ENCODE measurements at places on chromosomes 12 and 14.

DNA sequence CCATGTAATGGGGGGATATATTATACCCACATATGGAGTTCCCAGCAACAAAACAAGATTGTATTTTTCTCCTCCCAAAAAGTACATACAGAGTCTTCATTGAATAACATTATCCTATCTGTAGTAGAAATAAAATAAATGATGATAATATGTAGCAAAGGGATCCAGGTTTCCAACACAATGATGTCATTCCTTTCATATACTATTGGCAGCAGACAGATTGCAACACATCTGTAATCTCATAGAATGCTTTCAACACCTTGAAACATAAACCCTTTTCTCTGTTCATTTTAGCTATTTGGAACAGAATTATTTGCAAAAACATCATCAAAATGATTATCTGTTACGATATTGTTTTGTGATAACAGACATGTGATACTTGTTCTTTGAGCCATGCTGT is 317.6 kb downstream of the DPF3 start:
- DNase-seq = no peak

GRCh38 chr14:61663312-61663979 is 31.9 kb upstream of the HIF1A start:
- no peak for DNase-seq

GRCh38 chr12:50201987-50202521 is 34.9 kb upstream of the CERS5 start:
- peak; percentile 91 for DNase-seq

DNA sequence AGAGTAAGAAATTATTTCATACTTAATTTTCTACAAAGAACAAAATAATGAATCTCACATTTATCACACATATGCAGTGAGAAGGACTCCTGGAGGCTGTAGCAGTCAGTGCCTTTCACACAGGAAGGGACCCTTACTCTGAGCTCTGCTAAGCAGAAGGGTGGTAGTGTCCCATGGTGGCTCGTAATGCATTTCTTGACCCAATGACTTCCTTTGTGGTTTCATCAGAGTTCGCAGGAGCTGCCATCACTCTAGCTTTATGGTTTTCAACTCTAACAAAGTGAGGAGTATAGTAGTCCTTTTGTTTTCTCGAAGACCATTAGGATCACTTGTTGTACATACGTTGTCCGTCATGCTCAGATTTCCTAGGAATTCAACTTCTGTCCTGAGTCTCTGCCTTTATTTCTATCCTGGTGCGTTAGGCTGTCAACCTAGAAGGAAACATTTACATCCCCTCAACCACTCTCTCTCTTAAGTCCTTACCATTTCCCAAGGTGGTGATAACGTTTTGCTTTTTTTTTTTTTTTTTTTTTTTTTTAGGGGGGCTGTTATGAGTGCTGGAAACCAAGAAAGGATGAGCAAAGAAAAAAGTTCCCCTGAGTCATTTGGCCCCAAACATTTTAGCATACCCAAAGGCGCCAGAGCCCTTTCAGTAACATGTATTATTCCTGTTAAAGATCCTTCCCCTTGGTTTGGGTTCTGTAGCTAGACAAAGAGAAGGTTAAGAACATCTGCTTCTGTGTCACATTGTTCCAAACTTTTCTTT is 37.2 kb downstream of the GABARAPL1 start:
- DNase-seq = no peak

DNA sequence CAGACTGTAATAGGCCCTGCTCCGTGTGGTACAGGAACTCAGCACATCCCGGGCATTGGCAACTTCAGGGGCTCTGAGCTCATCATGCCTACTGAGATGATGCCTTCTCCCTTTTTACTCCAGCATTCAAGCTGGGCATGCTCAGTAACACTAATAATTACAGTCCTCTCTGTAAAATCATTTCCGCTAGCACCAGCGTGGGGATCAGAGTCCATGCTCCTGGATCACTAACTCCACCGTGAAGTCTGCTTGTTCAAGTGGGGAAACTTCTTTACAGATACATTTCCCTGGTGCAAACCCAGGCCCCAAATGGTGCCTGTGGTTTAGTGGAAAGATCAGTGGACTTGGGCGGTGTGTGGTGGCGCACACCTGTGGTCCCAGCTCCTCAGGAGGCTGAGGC is 16.7 kb downstream of the CLSTN3 start:
- DNase-seq = no peak

DNA sequence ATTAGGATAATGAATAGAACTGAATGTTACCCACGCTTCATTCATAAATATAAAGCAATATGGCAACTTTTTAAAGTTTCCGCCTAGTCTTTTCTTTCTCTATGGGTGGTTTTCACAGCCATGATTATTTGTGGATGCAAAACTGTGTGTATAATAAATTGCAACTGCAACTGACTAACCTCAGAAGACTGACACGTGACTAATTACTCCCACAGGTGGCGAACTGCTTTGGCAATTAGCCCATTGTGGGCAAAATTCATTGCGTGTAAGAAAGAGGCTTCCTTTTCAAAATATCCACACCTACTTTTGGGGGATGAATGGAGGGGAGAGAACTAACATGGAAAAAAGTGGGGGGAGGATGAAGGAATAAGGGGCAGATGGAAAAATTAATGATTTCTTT is 79.0 kb downstream of the SLC25A21 start:
- no peak for DNase-seq
